ENCODE measurements at places on chromosomes 2 and 18.

GRCh38 chr2:18045230-18045629, 166.8 kb downstream of the KCNS3 start:
- no peak for DNase-seq

GRCh38 chr2:48874282-48874681, 118.8 kb upstream of the LHCGR start:
- DNase-seq: no peak

DNA sequence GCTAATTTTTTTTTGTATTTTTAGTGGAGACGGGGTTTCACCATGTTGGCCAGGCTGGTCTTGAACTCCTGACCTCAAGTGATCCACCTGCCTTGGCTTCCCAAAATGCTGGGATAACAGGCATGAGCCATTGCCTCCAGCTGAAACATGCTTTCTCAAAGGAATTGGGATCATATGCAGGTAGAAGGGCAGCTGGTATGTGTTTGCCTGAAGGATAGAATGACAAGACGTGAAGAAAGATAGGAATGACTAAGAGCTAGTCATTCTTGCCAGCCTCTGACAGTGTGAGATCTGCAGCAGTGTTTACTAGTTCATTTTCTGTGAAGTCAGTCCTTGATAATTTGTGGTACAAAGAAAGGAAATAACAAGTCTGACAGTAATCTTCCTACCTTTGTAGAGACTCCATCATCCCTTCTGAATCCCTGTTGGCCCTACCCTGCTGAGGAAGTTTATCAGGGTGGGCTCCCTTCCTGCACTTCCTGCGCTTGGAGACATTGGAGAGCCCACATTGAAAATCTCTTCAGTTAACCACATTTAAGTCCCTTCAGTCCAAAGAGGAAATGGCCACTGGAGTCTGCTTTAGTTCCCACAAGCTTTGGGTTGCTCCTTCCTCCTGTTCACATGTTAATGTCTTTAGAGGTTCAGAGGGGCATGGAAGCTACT, 14.7 kb downstream of the CFLAR start:
- DNase-seq: peak; percentile 38

GRCh38 chr2:27920148-27920885, 29.8 kb downstream of the BABAM2 start:
- no peak for DNase-seq

DNA sequence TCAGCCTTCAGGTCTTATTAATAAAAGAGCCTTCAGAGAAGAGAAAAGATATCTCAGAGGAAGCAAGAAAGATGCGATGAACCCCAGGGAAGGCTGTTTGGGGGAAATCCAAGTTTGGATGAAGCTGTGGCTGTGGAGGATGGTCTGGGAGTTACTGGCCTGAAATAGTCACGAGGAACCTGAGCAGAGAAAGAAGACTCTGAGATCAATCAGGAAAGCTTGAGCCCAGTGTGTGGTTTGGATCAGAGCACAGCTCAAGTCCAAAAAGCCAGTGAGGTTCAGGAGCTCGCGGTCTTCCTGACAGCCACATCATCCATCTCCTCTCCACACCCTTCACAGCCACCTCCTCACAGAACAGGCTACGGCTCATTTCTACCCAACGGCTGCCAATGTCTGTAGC, 87.4 kb upstream of the SERPINE2 start:
- DNase-seq: no peak

- no peak for DNase-seq
Observed at GRCh38 chr2:132437852-132438669, 21.5 kb downstream of the GPR39 start.

DNA sequence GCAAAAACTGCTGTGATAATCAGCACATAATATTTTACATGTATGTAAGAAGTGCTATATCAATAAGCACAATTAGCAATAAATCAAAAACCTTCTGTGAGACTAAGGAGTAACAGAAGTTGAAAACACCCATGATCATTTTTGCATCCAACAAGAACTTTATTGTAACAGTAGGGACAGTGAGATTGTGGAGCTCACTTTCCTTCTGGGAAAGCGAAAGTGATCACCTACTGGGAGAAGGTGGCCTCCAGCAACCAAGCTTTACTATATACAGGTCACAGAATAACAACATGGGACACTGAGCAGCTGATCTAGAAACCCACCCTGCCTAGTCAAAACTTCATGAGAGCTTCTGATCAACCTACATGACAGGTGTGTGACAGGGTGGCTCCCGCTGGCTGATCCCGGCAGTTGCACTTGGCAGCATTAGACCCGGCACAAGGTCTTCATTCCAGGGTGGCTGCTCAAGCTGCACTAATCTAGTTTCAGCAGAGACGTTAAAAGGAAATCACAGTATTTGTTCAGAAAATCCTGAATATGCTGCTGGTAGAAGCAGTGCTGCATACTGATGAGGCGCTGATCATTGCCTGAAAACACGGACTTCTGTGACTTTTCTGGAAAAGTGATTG, 63.5 kb upstream of the ARL5A start:
- no peak for DNase-seq

GRCh38 chr2:136019306-136019705, 33.9 kb upstream of the DARS1 start:
- DNase-seq: peak; percentile 63

DNA sequence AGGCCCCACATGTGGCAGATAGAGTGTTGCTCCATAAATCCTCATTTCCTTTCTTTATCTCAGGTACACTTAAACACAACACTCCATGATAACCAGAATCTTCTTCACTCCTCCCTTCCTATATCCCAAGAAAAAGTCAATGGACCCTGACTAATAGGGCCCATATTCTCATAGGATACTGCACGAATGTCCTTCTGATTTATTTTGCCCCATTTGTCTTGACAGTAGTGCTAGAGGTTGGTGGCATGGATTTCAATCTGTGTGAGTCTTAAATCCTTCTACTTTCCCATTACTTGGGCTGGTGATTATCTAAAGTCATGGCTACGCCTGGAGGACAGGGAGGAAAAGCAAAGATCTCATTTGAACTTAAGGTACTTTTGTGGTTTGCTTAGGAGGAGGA, 156.0 kb downstream of the ACOXL start:
- DNase-seq: no peak

DNA sequence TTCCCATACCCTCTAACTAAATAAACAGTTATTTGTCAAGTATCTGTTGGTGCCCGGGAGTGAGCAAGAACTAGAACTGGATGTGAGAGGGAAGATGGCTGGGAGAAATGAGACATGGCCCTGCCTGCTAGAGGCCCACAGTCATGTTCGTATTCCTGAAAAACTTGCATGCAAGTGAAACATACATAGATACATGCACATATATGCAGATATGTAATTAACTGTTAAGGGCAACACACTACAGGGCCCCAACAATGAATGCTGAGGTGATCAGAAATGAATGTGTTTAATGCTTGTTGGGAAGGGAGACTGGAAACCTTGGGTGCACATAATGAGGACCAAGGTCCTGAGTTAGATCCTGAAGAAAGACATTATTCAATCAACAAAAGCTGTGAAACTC, 49.8 kb downstream of the ADD2 start:
- DNase-seq: no peak

Data from GM06990 (cell line).